ENCODE measurements at places on chromosomes 2 and 18.

- DNase-seq, result no peak
Measured at GRCh38 chr18:56307354-56308170, 330.8 kb downstream of the TXNL1 start.

DNA sequence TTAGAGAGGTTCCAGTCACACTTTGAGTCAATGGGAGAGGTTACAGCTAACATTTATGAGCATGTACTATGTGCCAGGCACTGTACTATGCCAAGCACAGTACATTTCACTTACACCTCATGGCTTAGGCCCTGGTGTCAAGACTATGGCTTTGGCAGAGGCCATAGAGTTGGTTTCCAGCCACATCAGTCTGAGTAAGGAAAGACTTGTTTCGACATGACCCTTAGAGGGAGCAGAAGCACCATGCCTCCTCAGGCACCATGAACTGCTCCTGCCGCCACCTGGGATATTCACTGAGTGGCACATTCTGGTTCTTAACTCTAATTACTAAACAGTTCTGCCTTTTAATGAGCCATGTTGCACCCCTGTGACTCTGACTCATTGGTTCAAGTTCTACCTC is 12.7 kb downstream of the DGUOK start:
- DNase-seq, result peak; percentile 30

GRCh38 chr2:119283873-119284331 is 60.3 kb downstream of the STEAP3 start:
- DNase-seq, result no peak

- no peak for DNase-seq
Measured at GRCh38 chr2:6864923-6865345, 773 bp downstream of the CMPK2 start.

GRCh38 chr18:37309861-37310260 is 255.7 kb downstream of the CELF4 start:
- DNase-seq, result no peak

DNA sequence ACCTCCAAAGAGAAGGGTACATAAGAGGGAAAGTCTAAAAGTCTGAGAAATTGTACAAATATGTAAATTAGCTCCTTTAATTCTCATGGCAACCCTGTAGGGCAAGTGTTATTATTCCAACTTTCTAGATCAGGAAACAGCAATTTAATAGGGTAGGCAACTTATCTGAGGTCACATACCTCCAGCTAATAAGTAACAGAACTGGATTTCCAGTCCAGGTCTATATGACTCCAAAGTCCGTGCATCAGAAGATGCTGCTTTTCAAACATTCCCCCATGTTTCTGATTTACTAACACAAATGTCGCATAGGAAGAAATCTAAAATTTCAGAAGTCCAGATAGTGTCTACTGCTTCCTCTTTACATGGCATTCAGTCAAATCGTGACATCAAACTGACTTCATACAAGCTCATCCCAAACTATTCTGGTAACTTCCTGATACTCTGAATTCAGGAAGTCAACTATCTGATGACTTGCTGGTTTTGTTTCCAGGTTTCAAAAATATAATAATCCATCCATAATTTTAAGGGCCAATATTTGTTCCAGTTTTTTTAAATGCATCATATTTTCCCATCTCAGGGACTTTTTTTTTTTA is 419.3 kb upstream of the ACVR2A start:
- DNase-seq, result no peak

DNA sequence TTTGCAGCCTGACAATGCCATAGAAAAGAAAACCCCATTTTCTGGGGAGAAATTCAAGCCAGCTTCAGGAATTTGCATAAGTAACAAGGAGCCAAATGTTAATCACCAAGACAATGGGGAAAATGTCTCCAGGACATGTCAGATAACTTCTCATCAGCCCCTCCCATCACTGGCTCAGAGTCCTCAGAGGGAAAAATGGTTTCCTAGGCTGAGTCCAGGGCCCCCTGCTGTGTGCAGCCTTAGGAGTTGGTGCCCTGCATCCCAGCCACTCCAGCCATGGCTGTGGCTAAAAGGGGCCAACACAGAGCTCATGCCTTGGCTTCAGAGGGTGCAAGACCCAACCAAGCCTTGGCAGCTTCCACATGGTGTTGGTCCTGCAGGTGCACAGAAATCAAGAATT is 63.7 kb upstream of the FANCL start:
- DNase-seq, result no peak

DNA sequence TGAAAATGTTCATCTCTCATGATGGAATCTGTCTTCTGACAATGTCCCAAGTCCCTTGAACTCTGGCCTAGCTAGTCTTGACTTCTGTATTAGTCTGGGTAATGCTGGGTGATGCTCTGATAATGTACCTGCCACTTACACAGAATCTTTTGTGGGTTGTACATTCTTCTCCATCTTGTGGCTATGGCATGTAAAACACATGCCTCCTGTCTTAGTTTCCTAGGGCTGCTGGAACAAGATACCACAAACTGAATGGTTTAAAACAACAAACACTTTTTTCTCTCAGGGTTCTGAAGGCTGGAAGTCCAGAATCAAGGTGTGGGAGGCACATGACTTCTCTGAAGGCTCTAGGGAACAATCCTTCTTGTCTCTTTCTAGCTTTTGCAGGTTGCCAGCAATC is 57.1 kb downstream of the RAPGEF4 start:
- no peak for DNase-seq

Measured in activated T-cell treated with anti-CD3 and anti-CD28 coated beads, Interleukin-2, amount 50 U/mL, for 4 hours (primary cell).